ENCODE measurements at places on chromosomes 1 and 21. TPM values are rescaled to one million over a fixed set of nuclear protein-coding genes. Genes with fewer than 3 reads are reported as not detected.

- DNase-seq = peak; percentile 49
These were observed 134.6 kb upstream of the ARHGEF16 start for GRCh38 chr1:3319874-3320245.

DNA sequence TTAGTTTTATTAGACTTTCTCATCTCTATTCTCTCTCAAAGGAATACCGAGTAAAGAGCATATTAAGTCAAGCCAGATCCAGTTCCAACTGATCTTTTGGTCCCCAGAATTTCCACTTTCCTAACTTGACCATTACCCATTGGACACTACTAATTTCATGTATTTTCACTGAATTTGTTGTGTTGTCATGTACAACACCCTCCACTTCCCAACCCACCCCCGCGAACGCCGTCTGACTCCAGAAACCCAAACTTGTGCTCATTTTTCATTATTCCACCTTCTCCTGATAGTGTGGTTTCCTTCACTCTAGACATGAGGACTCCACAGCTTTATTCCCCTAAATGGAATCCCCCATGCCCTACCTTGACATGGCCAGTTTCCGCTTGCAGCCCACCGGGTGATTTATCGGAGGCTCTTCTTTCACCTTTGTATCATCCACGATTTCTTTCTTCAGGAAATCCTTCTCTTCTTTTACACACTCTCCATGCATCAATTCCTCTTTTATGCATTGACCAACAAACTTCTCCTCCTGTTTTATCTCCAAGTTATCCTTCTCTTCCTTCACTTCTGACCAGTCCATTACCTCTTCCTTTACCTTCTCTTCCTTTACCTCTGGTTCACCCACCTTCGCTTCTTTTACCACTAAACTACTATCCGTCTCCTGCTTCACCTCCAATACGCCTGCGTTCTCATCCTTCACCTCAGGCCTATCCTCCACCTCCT lies 805 bp downstream of the ZNHIT6 start:
- no peak for DNase-seq

DNA sequence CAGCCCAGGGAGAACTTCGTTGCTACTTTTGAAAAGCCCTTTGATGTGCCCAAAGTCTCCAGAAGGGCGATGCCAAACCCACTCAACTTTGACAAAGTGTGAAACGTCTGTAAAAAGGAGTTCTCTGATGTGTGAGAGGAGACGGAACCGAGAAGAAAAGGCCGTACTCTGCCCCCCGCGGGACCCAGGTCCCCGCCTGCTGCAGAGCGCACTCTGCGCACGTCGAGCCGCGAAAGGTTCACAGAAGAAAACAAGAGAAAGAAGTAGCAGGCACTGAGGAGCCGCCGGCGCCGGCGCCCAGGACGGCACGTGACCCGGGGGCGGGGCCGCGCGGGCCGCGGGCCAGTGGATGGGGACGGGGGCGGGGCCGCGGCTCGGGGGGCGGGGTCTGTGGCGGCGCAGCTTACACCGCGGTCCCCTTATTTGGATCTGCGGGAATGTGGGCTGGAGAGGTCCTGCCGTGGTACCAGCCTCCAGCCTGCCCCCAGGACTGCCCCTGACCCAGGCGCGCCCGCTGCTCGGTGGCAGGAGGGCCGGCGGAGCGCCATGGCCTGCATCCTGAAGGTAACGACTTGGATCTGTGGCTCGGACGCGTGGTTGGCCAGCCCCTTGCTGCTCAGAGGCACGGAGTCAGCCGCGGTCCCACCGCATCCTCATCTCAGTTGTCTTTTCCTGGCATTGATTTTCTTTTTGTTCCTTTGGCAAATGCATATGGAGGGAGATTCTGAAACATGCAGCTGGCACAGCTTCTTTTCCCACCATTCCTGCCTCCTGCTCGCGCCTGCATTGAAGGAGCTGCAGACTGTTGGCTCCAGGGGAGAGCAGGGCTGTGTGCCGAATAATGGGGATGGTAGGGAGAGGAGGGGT lies at the start of gene ST6GALNAC3:
TSS of gene ST6GALNAC3 (plus strand) at position 426 of the 867 bp plus-strand sequence.
- DNase-seq = peak; percentile 47

GRCh38 chr1:205275916-205276688 lies 45.4 kb downstream of the NUAK2 start:
- no peak for DNase-seq

GRCh38 chr21:43575473-43575844 lies 83.8 kb downstream of the HSF2BP start:
- no peak for DNase-seq

- DNase-seq = no peak
These were observed 5.6 kb downstream of the WNT9A start for GRCh38 chr1:227942021-227942715.

DNA sequence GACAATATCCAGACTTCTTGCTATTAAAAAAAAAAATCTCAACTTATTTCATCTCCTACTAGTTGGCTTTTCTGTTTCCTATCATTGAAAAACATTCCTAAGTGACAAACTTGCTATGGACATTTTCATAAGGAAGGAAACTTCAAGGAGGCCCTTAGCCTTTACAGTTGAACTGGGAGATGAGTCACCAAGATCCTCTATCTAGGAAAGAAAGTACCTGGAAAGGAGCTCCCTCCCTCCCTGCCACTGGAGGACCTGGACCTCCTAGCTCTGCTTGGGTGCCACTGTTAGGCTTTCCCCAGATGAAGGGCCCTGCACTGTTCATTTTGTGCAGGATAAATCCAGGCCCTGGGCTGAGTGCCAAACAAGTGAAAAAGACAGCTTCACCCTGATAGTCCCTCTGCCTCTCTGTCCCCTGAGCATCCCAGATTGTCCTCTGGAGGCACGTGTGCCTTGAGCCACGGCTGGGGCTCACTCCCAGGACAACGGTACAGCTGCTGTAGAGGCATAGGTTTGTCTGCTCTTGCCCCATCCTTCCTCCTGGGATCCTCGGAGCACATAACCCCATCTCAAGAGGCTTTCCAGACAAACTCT lies 40.2 kb upstream of the SOX13 start:
- no peak for DNase-seq

GRCh38 chr21:33893917-33894316 lies 21.7 kb downstream of the ATP5PO start:
- DNase-seq = no peak

DNA sequence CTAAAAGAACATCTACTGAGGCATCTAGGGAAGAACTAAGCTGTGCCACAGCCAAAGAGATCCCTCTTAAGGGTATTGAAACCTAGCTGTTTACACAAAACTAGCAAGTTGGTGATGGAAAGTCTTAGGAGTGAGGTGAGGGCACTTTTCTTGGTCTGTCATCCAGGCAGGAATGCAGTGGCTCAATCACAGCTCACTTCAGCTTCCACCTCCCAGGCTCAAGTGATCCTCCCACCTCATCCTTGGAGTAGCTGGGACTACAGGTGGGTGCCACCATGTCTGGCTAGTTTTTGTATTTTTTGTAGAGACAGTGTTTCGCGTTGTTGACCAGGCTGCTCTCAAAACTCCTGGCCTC lies 2.4 kb downstream of the PLEKHO1 start:
- no peak for DNase-seq

DNA sequence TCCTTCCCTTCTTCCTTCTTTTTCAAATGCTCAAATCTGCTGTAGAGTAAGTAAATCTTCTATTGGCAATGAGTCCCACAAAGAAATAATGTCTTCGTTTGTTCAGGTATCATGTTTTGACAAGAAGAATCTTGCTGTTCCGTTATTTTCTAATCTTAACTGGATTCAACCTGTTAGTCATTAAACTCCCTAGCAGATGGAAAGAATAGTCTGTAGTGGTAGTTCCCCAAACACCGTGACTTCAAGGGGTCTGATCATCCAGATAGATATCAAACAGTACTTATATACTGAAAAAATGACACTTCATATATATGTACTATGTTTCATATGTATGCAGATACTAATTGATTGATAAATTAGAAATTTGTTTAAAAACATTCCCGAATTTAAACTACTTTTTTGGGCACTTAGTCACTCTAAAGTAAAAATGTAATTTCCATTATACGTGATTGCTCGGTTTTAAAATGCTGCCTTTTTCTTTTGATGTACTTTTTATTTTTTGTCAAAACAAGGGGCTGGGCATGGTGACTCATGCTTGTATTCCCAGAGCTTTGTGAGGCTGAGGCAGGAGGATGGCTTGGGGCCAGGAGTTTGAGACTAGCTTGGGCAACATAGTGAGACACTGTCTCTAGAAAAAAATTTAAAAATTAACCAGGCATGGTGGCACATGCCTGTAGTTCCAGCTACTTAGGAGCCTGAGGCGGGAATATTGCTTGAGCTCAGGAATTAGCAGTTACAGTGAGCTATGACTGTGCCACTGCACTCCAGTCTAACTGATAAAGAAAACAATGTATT lies 335.7 kb upstream of the SNX7 start:
- peak; percentile 86 for DNase-seq

- no peak for DNase-seq
These were observed 1.5 kb upstream of the SYDE2 start for GRCh38 chr1:85202092-85202863.

DNA sequence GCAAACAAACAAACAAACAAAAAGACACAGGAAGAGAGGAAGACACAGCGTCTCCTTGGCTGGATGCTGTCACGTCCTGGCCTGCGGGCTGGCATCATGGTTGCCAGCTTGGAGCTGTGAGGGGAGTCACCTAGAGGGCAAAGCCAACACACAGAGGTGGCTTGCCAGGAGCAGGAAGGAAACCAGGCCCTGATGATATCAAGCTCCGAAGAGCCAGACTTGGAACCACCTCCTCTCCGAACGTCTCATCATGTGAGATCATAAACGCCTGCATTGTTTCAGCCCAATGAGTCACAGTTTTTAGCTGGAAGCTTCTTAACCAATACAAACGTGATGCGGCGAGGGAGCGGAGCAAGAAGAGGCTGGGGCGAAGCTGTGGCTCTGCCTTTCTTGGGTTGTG lies 8.7 kb downstream of the PLA2G2D start:
- DNase-seq = peak; percentile 61

- no peak for DNase-seq
These were observed 197.8 kb downstream of the HIVEP3 start for GRCh38 chr1:41720861-41721410.

DNA sequence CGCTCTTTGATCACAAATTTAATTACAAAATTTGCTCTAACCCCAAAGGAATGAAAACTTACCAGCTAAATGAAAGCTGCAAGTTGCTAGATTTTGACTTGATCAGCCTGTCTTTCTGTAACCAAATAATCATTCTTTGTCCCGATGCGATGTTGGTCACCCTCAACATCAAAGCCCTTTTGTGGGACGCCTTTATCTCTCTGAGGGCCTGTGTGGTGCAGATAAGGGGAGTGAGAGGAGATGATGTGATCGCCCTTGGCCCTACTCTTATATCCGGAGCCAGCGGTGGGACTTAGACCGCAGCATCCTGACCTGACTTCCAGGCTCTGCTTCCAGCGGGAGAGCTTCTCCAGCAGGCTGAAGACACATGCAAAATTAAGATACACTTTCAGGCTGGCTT lies 19.3 kb upstream of the UMODL1 start:
- DNase-seq = no peak

DNA sequence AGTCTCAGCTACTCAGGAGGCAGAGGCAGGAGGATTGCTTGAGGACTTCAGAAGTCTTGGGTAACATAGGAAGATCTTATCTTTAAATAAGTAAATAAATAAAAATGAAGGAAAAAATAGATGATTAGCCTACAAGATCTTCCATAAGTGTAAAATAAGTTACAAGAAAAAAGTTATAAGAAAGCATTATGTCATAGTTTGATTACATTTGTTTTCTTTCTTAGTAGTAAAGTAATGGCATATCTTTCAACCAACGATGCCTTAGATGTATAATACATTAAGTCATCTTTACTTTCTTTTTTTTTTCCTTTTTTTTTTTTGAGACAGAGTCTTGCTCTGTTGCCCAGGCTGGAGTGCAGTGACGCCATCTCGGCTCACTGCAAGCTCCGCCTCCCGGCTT lies 46.5 kb downstream of the SNRPE start:
- peak; percentile 51 for DNase-seq

GRCh38 chr1:27821761-27822315 lies 8.7 kb upstream of the PPP1R8 start:
- peak; percentile 14 for DNase-seq

- DNase-seq = peak; percentile 67
These were observed 7.3 kb downstream of the GNG4 start for GRCh38 chr1:235642011-235642942.

- DNase-seq = peak; percentile 44
These were observed 537.5 kb downstream of the LTN1 start for GRCh38 chr21:28455253-28455600.

DNA sequence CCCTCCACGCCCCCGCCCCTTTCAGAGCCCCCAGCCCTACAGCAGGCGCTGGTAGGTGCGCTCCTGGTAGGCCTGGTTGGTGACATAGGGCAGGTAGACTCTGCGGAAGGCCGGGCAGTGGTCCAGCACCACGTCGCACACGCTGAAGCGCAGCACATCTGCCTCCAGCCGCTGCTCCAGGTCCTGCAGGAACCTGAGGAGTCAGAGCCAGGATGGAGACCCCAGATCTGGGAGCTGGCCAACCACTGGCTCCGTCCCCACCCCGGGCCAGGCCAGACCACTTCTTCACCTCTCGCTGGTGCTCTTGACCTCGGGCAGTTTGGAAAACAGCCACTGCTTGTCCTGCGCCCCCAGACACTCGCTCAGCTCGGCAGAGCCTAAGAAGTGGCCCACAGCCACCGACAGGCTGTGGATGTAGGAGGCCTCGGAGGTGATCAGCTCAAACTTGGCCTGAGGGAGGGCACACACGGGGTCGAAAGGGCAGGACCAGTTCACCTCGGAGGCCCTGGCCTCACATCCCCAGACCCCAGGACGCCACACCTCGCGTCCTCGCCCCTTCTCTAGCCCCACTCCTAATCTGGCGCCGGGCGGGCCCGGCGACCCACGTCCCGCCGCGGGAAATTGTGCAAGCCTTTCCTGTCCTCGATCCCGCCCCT lies 6.4 kb downstream of the ARHGEF19 start:
- no peak for DNase-seq

DNA sequence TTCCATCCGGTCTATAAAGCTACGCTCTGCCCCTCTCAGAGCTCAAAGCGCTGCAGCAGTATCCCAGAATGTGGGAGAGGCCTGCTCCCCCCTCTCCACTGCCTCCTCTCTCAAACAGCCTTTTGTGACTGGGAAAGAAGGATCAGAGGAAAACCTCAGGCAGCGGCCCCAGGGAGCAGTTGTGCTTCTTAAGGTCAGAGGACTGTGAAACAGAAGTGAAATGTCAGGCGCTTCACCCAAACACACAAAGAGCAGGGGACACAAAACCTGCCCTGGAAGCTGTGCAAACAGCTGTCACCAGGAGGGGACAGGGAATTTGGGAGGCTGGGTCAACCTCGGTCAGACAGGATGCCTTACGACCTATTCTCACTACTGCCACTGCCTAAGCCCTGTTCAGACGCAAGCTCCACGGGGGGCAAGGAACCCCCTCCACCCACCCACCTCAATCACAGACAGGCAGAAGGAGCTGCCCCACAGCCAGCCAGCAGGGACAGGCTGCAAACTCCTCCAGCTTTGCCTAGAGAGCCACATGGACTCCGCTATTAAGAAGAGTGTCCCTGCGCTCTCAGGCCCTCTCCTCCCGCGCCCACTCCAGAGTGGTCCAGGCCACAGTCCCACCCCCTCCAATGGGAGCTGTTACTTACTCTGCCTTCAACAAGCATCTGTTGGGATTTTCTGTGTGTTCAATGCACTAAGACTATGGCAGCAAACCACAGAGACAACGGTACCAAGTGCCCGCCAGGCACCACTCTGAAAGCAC lies 14.6 kb downstream of the SSBP3 start:
- no peak for DNase-seq

ANXA9 gene
- total RNA-seq = 0.36 TPM

KIF2C gene
- total RNA-seq = 45.0 TPM

SH3BGR gene
- total RNA-seq = 1.6 TPM

TSHB gene
- not detected for total RNA-seq

NHLH1 gene
- total RNA-seq = not detected

OLFM3 gene
- total RNA-seq = not detected

S100A9 gene
- not detected for total RNA-seq

BRINP3 gene
- total RNA-seq = under 0.01 TPM
